C1 segment of cervical spinal cord (tissue), 14 donors: ENCODE measurements at places on chromosomes 2 and 18.

- DNase-seq, result no peak
Measured at GRCh38 chr2:26550276-26551015, 72.5 kb upstream of the OTOF start.

GRCh38 chr18:11004951-11005350 lies 144.4 kb downstream of the PIEZO2 start:
- DNase-seq, result no peak

- DNase-seq, result no peak
Measured at GRCh38 chr18:31190919-31191318, 28.3 kb upstream of the DSC1 start.

GRCh38 chr2:40556293-40556692 lies 104.4 kb upstream of the SLC8A1 start:
- no peak for DNase-seq

- no peak for DNase-seq
Measured at GRCh38 chr2:231124838-231125568, at the start of gene HTR2B. HTR2B (minus strand) TSS chr2:231125042; CDS start chr2:231123764, 1,278 bp downstream.

GRCh38 chr2:189013031-189013430 lies 38.9 kb downstream of the COL3A1 start:
- DNase-seq, result no peak

- DNase-seq, result no peak
Measured at GRCh38 chr2:203682688-203683130, 23.7 kb upstream of the CD28 start.

- no peak for DNase-seq
Measured at GRCh38 chr2:101770726-101771125, 73.2 kb downstream of the MAP4K4 start.

DNA sequence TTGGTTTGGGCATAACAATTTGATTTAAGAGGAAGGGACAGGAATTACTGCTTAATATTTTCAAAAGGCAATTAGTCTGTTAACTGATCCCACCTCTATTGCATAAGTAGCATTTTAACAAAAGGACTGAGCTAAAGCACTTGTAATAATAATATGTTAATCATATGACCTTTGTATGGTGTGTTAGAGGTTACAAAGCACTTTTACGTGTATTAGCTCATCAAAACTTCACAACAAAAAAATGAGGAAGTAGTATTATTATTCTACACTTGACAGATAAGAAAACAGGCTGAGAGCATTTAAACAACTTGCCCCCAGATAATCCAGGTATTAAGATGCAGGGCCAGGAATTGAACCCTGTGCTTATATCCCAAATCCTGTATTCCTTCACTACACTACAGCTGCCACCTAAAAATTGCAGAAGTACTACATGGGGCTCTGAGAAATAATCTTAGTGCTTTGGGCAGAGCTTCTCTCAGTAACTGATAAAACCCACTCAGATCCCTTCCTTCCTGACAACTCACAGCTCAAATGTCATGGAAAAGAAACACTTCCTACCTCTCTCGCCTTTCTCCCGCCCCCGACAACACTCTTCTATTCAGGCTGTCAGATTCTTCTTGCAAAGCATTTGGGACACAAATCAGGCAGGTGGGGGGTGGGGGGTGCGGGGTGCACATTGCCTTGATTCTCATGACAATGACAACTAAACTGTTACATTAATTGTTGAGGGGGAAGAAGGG lies 20.7 kb upstream of the KCTD1 start:
- no peak for DNase-seq
